ENCODE measurements at places on chromosomes 3 and 15. TPM values are rescaled to one million over a fixed set of nuclear protein-coding genes. Genes with fewer than 3 reads are reported as not detected.

DNA sequence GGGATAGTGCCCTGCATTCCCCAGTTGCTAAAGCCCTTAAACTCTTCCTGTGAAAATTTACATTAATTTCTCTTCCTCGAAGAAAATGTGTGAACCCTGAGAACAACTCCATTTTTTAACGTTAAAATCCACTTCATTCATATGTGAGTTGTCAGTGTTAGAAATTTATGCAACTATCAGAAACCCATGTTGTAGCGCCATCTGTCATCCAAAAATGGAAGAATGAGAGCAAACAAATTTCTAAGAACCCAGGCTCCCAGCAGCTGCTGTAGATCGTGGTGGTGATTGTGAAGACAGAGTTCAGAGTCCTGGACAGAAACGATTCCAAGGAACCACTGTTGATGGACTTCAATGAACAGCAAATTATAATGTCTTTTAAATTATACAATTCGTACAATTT lies 179.7 kb upstream of the NDN start:
- no peak overlapping the region for H3K4me3 ChIP-seq
- H3K4me1 ChIP-seq: no peaks in the 10 kb centered on the region

SLC2A2 gene
- not detected for total RNA-seq

LRRC15 gene
- 1.6 TPM for total RNA-seq

DNA sequence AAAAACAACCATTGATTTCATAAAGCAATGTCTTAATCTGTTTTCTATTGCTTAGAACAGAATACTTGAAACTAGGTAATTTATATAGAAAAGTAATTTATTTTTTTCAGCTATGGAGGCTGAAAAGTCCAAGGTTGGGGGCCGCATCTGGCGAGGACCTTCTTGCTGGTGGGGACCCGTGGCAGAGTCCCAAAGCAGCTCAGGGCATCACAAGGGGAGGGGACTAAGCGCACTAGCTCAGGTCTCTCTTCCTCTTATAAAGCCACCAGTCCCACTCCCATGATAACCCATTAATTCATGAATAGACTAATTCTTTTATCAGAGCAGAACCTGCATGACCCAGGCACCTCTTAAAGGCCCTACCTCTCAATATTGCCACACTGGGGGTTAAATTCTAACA lies 87.2 kb upstream of the KLF13 start:
- no peak overlapping the region for H3K27ac ChIP-seq
- H3K4me3 ChIP-seq: no peak overlapping the region
- no peak for DNase-seq

DNA sequence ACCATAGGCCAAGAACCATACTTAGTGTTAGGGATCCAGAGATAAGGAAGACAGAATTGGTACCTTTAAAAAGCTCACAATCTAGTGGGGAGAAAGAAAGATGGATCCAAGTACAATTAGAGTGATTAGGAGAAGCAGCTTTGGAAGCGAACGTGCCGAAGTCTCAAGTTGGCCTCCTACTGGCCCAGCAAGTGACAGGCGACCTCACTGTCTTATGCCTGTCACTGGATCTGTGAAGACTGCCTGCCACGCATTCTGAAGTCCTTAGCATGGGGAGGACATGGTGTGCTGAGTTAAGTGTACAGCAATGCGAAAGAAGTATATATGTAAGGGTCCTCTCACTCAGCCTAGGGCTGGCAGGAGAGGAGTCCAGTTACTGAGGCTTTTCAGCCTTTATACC lies 141.0 kb downstream of the GABRB3 start:
- H3K27me3 ChIP-seq: no peaks in the 10 kb centered on the region
- H3K27ac ChIP-seq: peak overlapping the region; percentile 64
- no peaks in the 10 kb centered on the region for H3K36me3 ChIP-seq
- peaks cover 17% of the 10 kb centered on the region for H3K4me1 ChIP-seq

TM4SF1 gene
- total RNA-seq: 244 TPM

ARHGEF26 gene
- 17.6 TPM for total RNA-seq

DNA sequence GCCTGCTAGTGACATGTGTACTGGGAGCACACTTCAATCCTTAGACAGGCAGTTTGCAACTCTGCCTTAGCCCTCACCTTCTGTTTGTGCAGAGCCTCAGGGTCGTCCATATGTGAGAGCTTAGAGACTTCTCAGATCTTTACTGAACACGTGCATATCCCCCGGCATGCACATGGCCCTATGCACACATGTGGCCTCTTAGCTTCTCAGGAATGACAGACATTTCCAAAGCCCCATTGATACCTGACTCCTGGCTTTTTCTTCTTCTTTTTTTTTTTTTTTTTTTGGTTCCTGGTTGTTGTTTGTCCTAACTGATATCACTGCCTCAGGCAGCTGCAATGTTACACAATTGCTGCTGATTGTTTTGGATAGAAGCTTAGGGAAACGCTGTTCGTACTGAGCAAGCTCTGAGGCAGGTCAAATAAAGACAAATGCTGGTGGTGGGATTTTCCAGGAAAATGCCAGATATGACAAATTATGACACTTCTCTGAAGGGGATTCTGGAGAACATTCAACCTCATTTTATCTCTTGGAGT lies 107.2 kb upstream of the RGMA start:
- no peaks in the 10 kb centered on the region for H3K36me3 ChIP-seq
- DNase-seq: no peak
- H3K4me1 ChIP-seq: no peaks in the 10 kb centered on the region
- no peak overlapping the region for H3K27ac ChIP-seq
- H3K4me3 ChIP-seq: no peak overlapping the region

SLC12A1 gene
- total RNA-seq: not detected

DPH3 gene
- 27.1 TPM for total RNA-seq

ZNF619 gene
- total RNA-seq: 10.2 TPM

AADACL2 gene
- total RNA-seq: not detected

GRCh38 chr3:139284221-139284620 lies 59.6 kb upstream of the MRPS22 start:
- no peak overlapping the region for H3K4me3 ChIP-seq
- DNase-seq: no peak
- H3K27me3 ChIP-seq: no peaks in the 10 kb centered on the region
- H3K4me1 ChIP-seq: peaks cover 15% of the 10 kb centered on the region
- no peaks in the 10 kb centered on the region for H3K36me3 ChIP-seq

- DNase-seq: no peak
- H3K4me1 ChIP-seq: no peaks in the 10 kb centered on the region
- H3K4me3 ChIP-seq: no peak overlapping the region
- no peak overlapping the region for H3K27ac ChIP-seq
- no peaks in the 10 kb centered on the region for H3K27me3 ChIP-seq
Measured at GRCh38 chr3:127193341-127193740, 410 bp downstream of the PRR23E start.

DNA sequence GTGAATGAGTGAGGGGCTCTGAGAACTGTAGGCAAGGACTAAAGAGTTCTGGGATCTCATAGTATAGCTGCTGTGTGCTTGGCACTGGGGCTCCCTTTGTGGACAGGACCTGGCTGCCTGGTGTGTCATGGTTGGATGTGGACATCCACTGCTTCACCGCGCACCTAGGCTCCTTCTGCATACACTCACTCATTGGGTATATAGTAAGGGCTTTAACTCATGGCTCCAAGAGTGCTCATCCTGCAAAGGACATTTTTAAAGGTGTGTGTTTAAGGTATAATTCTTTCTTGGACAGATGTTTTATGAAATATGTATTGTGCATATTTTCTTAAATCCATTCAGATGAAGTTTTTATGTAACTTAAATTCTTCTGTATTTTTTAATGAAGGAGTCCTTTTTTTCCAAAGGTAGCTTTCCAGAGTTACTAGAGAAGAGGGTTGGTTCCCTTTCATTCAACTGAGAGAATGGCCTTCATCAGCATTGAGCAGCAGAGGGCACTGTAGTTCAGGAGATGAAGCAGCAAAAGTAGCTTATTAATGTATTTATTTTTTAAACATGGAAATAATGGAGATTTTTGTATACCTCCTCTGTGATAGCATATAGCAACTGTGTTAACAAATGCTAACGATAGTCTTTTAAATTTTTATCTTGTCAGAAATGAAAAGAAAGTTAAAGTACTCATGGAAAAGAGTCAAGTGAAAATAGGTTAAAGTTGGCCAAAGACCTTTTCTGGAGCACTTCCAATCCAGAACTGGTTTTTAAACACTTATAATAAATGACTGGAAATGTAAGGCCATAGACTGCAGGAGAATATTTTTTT lies 25.2 kb downstream of the OXNAD1 start:
- H3K27me3 ChIP-seq: no peaks in the 10 kb centered on the region
- H3K4me3 ChIP-seq: no peak overlapping the region
- H3K36me3 ChIP-seq: no peaks in the 10 kb centered on the region
- H3K27ac ChIP-seq: peak overlapping the region; percentile 18

DNA sequence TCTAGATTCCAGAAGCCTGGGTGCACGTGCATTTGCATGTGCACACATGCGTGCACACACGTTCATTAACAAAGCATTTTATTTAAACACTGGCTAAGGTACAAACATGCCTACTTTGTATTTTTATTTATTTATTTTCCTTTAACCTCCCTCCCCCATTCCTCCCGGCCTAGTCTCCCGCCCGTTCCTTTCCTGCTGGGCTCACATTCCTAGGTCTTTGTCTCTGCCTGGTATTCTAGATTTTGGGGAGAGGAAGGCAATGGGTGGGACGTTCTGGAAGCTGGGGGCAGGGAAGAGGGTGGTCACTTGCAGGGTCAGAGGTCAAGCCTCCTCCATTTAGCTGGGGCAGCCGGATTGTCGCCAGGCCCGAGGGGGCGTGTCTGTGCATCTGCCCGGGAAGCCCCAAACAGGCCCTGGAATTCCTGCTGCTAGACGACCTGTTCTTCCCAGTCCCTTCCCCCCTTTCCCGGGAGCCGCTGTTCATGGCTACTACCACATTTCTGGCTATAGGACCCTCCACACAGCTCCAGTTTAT lies 51.8 kb downstream of the TRIM71 start:
- H3K27me3 ChIP-seq: no peaks in the 10 kb centered on the region
- H3K27ac ChIP-seq: no peak overlapping the region
- no peak overlapping the region for H3K4me3 ChIP-seq

DNA sequence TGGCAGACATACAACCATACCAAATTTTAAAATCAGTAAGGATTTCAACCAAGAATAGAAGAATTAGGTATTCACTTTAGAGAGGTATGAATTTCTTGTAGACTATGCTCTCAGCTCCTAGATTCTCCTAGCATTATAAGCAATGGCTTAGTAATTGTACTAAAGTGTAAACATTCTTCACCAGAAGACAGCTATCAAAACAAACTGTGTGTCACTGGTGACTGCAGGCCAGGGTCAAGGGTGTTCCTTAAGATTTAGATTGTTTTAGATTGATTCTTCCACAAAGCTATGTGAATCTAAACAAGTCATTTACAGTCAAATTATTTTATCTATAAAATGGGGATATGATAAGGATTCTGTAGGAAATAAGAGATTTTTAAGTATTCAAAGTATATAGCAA lies 23.1 kb upstream of the GP5 start:
- H3K36me3 ChIP-seq: peaks cover 29% of the 10 kb centered on the region
- no peak overlapping the region for H3K4me3 ChIP-seq
- H3K4me1 ChIP-seq: peaks cover 7% of the 10 kb centered on the region

SYNPR gene
- 0.11 TPM for total RNA-seq

- H3K4me3 ChIP-seq: no peak overlapping the region
- H3K36me3 ChIP-seq: no peaks in the 10 kb centered on the region
- no peak for DNase-seq
Measured at GRCh38 chr3:98583766-98584165, 9.6 kb downstream of the CPOX start.

- H3K27ac ChIP-seq: no peak overlapping the region
- no peak overlapping the region for H3K4me3 ChIP-seq
- H3K36me3 ChIP-seq: no peaks in the 10 kb centered on the region
- no peak for DNase-seq
- H3K27me3 ChIP-seq: no peaks in the 10 kb centered on the region
Measured at GRCh38 chr3:32226875-32227500, 11.5 kb upstream of the CMTM8 start.

- no peak for DNase-seq
- no peak overlapping the region for H3K27ac ChIP-seq
- no peak overlapping the region for H3K4me3 ChIP-seq
- no peaks in the 10 kb centered on the region for H3K4me1 ChIP-seq
- no peaks in the 10 kb centered on the region for H3K36me3 ChIP-seq
Measured at GRCh38 chr3:5554245-5554747, 366.8 kb downstream of the EDEM1 start.

DNA sequence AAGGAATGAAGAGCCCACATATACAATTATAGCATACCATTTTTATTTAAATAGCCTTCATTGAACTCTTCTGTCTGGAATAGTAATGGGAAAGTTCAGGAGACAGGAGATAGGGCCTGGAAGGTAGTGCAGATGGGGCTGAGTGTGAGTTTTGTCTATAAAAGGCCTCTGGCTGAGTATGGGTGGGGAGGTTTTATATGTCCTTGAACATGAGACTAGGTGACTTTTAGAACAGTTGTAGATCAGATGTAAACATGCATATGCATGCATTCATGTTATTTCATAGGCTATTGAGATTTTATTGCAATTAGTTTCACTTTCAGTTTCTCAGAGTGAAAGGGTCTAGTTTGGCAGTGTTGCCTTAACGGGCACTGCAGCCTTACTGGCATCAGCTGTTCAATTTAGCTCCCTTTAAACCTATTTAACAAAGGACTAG lies 27.1 kb downstream of the CGGBP1 start:
- H3K4me3 ChIP-seq: peak overlapping the region; percentile 16
- peak; percentile 11 for DNase-seq
